ENCODE measurements at places on chromosomes 1 and 21.
A peak's percentile ranks its signal among the peaks of the same experiment; 100 is the strongest.

DNA sequence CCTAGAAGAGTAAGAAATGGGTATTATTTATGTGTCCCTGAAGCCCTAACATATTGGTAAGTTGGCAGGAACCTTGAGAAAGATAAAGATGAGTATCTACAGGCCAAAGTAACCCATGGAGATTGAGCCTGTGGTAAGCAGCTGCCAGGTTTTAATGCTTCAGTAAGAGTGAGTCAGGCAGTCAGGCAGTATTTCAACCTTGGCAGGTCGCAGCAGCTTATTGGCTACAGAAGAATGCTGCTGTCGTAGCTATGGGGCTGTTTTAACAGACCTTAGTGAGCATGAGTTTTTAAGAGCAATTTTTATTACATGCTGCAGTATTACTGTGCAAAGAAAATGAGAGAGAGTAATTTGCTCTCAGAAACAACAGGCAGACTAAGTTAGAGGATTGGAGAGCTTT is 10.3 kb upstream of the SLC30A10 start:
- DNase-seq: no peak

DNA sequence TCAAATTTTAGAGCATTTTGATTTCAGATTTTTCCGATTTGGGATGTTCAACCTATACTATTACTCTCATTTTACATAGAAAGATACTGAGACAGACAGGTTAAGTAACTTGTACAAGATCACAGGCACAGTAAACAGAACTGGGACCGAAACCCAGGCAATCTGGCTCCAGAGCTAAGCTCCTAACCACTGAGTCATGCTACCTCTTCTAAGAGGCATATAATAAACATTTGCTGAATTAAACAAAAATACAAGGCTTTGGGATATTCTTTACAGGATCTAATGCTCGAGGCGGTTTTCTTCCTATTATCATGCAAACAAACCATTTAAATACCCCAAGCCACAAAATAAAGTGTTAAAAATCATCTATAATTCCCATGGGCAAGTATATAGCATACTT is 50.3 kb downstream of the MCOLN2 start:
- DNase-seq: no peak

- no peak for DNase-seq
These were observed 1093.6 kb upstream of the B3GALT2 start for GRCh38 chr1:194279975-194280374.

GRCh38 chr21:45499970-45500577 is 42.2 kb downstream of the SLC19A1 start:
- no peak for DNase-seq

- DNase-seq: no peak
These were observed 79.8 kb upstream of the ROR1 start for GRCh38 chr1:63693944-63694571.

DNA sequence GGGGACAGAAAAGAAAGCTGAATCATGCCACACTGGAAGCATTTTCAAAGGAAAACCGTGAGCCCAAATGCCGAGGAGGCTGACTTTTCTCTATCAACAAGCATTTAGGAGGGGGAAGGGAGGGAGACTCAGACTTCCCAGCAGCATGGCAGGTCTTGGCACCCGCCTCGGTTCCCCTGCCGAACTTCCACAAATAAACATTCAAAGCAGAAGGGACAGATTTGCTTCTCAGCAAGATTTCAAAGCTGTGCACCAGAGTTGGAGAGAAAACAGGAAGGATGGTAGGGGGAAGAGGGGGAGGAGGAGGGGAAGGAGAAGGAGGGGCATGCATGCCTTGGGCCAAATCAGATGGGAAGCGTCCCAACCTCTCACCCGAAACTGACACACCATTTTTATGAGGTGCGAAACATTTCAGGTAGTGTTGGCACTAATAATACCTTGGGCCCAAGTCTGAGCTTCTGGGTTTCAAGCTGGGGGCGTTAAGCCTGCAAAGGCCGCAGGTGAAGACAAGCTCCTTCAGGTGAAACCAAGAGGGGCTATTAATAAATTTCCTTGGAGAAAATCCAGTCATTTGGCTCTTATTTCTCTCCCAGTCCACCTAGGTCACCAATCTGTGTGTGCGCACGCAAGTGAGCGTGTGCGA is 26.4 kb downstream of the ABCA4 start:
- DNase-seq: no peak

DNA sequence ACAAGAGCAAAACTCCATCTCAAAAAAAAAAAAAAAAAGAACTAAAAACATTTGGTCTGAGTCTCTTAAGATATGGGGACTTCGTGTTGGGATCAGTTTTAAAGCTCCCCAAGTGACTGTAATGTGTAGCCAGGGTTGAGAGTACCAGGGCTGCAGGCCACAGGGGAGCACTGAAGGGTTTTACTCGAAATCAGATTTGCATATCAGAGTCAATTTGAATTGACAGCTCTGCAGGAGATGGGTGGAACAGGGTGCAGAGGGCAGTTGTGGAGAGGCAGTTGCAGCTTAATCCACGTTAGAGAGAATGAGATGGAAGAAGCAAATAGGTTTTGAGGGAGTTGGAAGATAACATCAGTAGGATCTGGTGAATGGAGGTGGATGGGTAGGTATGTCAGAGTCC is 20.6 kb upstream of the ELOA start:
- DNase-seq: no peak

DNA sequence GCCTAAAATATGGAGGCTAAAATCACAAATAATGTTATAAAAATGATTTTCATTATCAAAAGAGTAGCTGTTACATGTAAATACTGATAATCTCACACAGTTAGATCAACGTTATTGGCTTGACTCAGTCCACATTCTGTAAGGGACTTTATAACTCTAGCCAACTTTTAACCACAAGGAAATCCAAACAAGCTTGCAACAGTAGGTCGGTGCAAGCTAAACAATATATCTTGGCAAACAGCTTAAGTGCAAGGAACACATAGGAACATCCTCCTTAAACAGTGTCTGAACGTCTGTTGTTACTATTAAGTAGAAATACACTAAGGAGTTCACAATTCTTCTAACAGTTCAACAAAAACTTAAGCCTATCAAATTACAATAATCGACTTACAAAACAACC is 126.7 kb downstream of the EIF4G3 start:
- no peak for DNase-seq

DNA sequence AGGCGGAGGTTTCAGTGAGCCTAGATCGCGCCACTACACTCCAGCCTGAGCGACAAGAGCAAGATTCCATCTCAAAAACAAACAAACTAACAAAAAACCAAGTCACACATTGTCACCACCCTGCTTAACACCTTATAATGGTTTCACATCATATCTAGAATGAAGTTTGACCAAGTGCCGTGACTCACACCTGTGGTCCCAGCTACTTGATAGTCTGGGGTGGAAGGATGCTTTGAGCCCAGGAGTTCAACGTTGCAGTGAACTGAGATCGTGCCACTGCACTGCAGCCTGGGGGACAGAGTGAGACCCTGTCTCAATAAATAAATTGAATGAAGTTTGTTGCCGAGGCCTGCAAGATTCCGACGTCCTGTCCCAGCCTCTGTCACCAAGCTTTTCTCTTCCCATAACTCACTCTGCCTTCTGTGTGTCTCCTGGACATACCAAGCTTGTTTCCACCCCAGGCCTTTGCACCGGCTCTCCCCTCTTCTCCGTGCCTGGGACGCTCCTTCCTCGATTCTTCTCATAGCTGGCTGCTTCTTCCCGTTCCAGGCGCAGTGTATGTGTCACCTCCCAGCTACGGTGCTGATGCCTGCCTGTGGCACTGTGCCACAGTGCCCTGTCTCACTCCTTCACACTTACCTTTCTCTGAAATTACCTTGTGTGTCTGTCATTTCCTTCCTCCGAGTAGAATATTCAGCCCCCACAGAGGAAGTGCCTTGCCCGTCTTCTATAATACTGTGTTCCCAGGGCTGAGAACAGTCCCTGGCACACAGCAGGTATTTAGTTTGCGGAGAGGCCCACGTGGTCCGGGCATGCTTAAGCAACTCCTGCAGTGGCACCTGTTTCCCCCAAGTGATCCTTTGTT is 3.8 kb upstream of the SELENON start:
- no peak for DNase-seq

DNA sequence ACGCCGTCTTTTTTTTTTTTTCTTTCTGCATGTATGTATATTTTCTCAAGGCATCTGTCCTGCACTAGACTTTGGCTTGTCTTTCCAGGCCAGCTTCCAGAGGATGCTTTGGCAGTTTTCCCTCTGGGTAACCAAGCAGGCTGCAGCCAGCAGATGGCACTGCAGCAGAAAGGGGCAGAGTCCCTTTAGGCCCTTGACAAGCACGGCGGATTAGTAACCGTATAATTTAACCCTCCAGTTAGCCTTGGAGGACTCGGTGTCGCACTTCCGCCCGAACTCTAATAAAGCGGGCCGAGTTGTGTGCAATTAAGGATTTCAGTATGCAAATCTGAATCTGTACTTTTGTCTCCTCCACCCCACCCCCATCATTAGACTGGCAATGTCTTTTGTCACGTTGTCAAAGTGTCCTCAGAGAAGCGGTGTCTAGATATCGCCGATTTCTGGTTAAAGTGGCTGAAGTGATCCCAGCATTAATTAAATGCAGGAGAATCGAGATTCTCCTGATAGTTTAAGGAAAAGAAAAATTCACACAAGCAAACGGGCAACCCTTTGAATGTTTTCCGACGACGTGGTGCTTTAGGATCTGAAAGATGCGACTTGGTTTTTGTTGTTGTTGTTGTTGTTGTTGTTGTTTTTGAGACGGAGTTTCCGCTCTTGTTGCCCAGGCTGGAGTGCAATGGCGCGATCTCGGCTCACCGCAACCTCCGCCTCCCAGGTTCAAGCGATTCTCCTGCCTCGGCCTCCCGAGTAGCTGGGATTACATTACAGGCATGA is 1.1 kb upstream of the TMEM167B start:
- DNase-seq: peak; percentile 74
